Common myeloid progenitor, CD34-positive (primary cell): ENCODE measurements at places on chromosomes 6 and 20.

DNA sequence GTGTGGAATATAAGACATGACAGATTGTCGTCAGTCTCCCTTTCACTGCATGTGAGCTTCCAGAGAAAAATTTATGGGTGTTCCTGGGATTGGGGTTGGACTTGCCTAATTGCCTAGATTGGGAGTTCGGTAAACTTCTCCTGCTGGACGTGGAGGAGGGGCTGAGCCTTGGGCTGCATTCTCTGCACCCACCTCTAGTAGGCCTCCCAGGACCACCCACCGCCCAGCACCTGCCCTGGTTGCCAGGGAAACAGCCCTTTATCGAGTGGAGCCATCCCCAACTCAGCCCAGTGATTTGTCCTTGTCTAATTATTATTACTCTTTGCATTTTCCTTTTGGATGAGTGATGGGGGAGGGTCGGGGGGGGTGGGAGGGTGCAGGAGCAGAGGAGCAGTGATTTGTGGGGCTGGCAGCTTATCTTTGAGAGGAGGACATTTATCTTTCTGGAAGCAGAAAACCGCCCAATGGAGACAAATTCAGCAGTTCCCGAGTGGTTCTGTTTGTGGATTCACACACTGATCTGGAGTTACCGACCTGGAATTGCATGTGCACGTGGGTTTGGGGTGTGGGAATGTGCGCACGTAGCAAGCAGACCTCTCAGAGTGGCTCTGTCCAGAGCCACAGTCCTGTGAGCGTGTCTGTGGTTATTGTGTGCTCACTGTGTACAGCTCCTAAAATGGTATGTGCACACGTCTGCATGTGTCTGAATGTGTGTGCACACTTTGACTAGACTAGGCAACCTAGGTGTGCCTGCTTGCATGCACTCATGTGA is 104.5 kb downstream of the DHX35 start:
- DNase-seq, result no peak

DNA sequence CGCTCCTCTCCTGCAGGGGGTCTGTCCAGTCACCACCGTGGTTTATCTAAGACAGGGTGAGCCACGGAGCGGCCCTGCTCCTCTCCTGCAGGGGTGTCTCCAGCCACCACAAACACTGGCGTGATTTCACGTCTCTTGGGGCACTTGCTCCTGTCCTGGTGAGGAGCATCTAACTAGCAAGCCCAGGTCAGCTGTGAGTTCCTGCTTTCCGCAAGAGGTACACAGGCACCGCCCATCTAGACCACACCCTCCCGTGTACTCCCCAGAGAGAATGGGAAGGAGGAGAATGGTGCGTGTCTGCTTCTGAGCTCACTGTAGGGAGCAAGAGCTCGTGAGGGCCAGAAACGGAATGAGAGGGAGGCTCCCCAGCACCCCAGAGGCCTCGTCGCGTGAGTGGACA is 40.7 kb downstream of the DACT2 start:
- DNase-seq, result no peak

GRCh38 chr6:42510795-42511194 is 53.0 kb upstream of the UBR2 start:
- DNase-seq, result no peak

- DNase-seq, result no peak
Observed at GRCh38 chr6:148846778-148847761, 100.2 kb downstream of the UST start.

DNA sequence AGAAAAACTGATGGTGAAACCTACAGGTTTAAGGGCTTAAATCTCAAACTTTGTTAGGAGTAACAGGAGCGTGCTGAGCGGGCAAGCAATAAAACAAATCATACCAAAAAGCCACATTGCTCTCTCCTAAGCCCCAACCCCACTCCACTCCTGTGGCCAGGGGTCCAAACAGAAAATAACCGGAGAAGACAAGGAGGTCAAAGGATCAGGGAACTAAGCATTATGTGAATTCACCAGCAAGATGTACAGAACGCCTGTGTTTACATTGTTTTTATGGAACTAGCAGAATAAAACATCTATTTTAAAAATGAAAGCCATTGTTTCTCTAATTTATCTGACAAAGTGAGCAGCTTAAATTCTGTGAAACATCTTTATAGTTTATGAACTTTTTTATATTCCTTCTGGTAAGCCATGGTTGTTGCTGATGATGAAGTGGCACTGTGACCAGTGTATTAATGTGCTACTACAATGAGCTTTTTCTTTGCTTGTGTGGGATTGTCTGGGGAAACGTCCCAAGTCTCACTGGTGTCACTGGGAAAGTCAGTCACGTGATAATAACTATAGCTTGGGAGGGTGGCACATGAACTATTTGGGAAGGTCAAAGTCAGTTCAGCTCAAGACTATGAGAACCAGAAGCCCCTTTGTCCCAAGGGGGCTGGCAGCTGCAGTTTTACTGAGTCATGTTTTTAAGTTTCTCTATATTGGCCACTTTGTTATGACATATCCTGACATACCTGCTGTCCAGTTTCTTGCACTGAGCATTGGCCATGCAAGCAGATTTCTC is 9.8 kb downstream of the FAM210B start:
- no peak for DNase-seq

DNA sequence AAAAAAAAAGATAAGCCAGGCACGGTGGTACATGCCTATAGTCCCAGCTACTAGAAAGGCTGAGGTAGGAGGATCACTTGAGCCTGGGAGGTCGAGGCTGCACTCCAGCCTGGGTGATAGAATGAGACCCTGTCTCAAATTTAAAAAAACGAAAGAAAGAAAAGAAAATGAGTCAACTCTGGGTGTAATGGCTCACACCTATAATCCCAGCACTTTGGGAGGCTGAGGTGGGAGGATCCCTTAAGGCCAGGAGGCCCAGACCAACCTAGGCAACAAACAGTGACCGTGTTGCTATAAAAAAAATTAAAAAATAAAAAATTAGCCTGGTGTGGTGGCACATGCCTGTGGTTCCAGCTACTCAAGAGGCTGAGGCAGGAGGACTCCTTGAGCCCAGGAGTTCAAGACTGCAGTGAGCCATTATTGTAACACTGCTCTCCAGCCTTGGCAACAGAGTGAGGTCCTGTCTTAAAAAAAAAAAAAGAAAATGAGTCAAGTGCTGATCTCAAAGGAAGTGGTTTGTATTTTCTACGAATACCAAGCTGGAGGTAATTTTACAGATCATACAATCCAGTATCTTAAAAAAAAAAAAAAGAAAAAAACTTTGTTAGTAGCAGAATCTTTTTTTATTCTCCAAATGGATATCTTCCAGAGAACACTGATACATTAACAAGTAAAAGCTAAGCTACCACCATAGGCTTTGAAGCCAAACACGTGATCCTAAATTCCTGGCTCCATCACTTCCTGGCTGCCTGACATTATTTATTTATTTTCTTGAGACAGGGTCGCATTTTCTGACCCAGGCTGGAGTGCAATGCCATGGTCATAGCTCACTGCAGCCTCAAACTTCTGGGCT is 5.7 kb downstream of the COMMD7 start:
- DNase-seq, result peak; percentile 81

DNA sequence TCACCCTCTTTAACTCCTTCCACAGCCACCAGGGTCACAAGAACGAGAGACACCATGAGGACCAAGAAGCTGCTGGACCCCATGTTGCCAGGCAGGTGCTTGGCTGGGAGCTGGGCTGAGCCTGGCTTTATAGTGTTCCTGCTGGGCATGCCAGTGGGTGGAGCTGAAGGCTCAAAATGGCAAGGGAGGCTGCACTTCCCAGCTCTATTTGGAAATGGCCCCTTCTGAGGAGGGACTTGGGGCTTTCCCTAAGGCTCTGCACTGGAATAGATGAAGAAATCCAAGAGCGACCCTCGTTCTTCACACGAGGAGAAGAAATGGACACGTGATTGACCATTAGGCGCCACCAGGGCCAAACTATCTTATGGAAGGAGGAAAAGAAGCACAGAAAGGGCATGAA is at the start of gene WFDC12:
Gene WFDC12, minus strand, starts transcription at position 101 of the 400 bp plus-strand sequence. Its CDS starts 18 bp downstream, at position 83.
- no peak for DNase-seq

DNA sequence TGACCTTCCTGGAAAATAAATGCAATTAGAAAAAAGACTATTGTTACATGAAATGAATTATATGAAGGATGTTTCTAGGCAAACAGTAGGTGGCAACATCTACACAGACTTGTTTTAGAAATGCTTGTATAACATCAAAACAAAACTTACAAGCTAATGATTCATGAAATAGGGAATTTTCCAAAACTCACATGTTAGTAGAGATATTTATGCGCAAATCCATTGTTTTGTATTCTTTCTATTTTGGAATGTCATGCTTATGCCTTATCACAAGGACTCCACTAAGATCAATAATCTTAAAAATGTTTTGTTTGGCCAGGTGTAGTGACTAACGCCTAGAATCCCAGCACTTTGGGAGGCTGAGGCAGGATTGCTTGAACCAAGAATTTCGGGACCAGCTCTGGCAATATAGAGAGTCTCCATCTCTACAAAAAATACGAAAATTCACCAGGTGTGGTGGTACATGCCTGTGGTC is 32.3 kb upstream of the LGSN start:
- DNase-seq, result peak; percentile 81

DNA sequence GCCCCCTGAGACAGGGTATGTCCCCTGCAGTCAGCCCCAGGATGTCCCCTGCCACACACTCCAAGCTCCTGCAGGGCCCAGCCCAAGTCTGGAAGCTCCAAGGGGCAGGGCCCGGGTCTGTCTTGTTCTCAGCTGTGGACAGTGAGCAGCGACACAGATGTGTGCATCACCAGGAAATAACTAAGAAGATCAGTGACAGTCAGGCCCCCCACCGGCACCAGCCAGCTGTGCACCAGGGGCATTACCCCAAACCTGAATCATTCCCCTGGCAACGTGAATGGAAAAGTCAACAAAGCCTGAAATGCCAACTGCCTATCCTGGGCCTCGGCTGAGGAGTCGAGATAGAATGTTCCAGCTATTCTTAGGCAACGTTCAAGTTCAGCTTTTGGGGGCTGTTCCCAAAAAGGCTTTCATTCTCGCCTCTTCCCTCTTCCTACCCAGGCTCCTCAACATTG is 105.0 kb downstream of the PREX1 start:
- peak; percentile 41 for DNase-seq

- no peak for DNase-seq
Observed at GRCh38 chr6:163579111-163579879, 164.8 kb downstream of the QKI start.

DNA sequence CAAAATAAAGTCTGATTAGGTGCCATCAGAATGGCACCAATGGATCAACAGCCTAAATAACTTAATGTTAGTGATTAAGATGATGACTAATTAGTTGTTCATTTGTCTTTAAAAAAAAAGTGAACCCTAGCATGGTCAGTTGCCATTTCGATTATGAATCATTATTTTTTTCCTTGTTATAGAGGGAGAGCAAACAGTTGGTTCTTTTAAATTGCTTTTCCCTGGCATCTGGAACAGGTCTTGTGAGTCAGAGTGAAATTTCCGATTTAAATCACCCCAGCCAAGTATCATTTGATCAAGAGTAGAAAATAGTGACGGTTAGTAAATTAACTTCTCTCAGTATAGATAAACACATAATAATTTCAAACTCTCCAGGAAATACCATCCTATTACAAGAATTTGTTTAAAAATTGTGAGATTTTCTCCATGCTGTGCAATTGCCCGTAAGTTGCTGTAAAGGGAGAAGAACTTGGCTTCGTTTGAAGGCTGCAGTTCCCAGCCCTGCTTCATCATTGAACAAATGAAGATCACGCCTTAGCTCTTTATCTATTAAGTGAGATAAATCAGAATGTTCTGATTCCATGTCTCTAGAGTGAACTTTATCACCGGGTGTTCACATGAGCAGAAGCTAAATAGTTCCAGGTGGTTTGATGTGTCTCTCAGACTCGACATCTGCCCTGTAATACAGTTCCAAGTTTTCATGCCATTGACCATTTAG is 741.3 kb downstream of the DOK5 start:
- DNase-seq, result no peak

- DNase-seq, result no peak
Observed at GRCh38 chr20:60976913-60977312, 275.1 kb upstream of the CDH4 start.

- no peak for DNase-seq
Observed at GRCh38 chr6:75397656-75398465, 95.7 kb downstream of the FILIP1 start.

DNA sequence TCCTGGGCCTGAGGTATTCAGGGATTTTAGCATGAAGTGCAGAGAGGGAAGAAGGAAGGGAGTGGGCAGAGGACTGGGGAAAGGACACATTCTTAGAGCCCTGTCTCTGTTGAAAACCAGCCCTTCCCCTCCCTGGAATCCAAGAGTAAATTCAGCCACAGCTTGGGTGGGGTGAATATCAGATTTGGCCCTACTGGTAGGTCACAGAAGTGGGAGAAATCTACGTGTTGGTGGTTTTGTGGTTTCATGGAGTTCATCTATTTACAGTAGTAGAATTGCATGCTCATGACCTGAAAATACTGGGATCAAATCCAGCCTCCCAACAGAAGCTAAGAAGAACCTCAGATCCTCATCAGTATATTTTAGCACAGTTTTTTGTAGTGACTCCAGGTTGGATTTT is 404.4 kb downstream of the BMP2 start:
- DNase-seq, result no peak

GRCh38 chr6:33912195-33912594 is 108.4 kb upstream of the MLN start:
- no peak for DNase-seq

- no peak for DNase-seq
Observed at GRCh38 chr20:10666221-10667076, 7.3 kb downstream of the JAG1 start.

DNA sequence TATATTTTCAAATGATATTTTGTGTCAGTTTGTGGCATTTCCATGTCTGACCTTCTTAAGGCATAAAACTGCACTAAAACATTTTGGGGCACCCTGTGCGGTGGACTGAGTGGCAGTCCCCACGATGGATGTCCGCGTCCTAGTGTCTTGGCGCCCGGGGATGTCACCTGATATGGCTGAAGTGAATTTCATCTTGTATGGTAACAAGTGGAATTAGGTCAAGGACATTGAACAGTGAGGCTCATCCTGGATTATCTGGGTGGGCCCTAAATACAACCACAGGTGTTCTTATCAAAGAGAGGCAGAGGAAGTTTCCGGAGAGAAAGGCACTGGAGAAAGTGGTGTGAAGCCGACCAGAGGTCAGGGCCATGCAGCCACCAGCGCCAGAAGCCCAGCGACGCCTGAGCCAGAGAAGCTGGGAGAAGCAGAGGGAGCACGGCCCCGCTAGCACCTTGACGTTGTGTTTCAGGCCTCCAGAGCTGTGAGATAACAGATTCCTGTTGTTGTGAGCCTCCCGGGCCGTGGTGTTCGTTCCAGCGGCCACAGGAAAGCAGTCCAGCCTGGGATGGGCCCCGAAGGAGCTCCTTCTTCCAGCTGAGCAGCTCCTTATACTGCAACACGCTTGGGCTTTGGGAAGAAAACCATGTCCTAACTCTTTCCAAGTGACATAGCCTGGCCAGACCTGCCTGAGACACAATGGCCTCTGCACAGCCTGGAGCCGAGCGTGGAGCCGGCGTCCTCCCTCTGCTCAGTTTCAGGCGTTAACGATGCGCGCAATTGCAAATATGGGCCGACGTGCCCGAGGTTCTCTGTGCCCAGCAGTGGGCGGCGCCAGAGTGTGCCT is 22.5 kb downstream of the THBS2 start:
- DNase-seq, result no peak

DNA sequence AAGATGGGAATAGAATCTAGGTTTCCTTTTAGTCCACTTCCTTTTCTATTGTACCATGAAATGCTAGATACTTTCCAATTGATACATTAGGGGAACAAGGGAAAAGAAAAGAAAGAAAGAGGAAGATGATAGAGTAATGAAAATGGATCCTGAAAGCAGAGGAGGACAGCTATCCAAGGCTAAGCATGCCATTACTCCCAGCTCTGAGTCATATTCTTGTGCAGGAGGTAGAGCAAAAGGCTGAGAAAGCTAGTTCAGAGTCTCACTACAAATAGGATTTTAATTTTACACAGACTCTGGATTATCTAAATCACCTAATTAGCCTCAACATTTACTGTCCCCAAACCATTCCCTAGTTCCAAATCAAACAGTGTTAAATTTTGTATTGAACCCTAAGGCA is 23.6 kb downstream of the RWDD2A start:
- no peak for DNase-seq
